ENCODE measurements at places on chromosomes 7 and 10.

- no peak for DNase-seq
These were observed 106.2 kb upstream of the GLCCI1 start for GRCh38 chr7:7862393-7862792.

DNA sequence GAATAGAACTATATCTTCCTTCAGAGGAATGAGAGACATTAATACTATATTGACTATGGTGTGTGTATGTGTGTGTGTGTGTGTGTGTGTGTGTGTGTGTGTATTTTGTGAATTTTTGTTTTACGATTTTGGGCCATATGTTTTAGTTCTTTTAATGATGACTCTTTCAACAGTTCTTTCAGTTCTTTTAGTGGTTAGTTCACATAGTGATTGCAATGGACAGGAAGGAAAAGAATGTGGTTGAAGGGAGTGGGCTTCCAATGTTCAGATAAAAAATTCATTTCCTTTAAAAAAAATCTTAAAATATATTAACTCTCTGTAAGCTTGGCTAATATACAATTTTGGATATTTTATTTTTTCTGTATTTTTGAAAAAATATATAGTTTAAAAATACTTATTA is 315.7 kb upstream of the DGKB start:
- DNase-seq, result no peak

DNA sequence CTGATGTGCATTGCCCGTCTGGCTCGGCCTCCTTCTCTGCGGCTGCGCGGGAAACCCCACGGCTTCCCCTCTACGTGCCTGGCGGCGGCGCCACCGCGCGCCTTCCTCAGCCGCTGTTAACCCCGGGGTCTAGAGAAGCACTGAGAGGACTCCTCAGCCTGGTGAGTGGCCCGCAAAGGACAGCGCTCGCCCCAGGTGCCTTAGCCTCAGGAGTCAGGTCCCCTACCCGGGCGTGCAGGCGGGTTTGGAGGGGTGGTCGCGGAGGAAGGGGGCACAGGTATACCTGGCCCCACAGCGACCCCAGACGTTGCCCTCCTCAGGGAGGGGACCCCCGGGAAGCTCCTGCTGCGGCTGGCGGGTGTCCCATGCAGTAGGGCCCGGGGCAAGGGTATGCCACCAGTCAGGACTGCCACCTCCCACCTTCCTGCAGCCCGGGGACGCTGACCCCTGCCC is 51.0 kb downstream of the ARL5B start:
- no peak for DNase-seq

DNA sequence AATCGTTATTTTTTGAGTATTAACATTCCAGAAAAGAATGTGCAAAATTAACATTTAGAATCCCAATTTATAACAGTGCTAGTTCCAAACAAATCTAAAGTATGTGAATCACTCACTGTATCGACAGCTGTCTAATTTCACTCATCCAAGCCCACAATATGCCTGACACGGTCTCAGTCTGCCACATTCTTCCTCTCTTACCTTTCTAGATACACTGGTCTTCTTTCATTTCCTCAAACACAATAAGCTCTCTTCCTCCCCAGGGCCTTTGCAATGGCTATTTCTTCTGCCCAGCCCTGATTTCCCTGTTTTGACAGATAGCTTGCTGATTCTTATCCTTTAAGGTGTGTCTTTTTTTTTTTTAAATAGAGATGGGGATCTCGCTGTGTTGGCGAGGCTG is 48.8 kb downstream of the UBE2H start:
- DNase-seq, result no peak

DNA sequence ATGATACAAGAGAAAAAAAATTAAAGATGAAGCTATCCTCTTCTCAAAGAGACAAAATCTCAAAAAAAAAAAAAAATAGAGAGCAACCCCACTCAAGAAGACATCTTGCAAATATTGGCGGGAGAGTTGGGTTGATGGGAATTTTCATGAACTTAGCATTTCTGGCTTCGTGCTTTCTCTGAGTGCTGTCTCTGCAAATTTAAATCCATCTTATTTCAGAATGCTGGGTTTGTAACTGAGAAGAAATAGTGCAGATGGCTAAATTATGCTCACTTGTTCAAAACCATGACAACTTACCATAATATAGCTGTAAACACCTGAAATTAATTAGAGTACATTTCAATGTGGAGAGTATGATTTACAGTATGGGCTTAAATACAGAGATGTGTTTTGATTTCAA is 484.8 kb upstream of the CELF2 start:
- DNase-seq, result no peak

GRCh38 chr7:86485827-86486226 is 157.9 kb upstream of the GRM3 start:
- DNase-seq, result no peak

DNA sequence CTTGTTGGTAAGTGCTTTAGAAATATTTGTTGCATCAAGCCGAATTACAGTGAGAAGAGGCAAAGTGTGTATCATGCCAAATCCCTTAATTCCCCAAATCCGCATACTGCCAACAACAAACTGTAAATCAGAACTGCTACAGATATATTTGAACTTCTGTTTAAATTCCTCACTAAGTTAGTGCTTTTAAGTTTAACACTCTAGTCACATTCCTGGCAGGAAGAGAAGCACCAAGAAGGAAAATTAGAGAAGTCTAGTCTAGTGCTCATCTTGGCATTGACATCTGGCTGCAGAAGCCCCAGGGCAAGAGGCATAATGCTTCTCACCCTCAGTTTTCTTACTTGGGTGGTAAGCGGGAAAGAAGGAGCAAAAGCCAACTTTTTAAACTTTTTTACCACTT is 343.5 kb downstream of the GPR37 start:
- DNase-seq, result no peak

- DNase-seq, result no peak
These were observed 936 bp upstream of the REPIN1 start for GRCh38 chr7:150367677-150368095.

GRCh38 chr7:87152897-87153641 is 816 bp downstream of the DMTF1 start:
- DNase-seq, result peak; percentile 18

DNA sequence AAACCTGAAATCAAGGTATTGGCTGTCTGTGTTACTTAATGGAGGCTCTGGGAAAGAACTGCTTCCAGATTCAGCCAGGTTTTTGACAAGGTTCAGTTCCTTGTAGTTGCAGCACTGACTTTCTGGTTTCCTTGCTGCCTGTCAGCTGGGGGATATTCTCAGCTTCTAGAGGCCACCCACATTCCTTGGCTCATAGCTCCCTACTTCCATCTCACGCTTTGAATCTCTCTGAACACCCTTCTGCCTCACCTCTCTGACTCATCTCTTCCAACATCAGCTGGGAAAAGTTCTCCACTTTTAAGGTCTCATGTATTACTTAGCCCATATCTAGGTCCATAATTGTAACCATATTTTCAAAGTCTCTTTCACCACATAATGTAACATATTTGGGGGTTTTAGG is 22.9 kb upstream of the GPR22 start:
- no peak for DNase-seq

GRCh38 chr7:87463982-87464381 is 11.5 kb downstream of the ABCB4 start:
- no peak for DNase-seq

DNA sequence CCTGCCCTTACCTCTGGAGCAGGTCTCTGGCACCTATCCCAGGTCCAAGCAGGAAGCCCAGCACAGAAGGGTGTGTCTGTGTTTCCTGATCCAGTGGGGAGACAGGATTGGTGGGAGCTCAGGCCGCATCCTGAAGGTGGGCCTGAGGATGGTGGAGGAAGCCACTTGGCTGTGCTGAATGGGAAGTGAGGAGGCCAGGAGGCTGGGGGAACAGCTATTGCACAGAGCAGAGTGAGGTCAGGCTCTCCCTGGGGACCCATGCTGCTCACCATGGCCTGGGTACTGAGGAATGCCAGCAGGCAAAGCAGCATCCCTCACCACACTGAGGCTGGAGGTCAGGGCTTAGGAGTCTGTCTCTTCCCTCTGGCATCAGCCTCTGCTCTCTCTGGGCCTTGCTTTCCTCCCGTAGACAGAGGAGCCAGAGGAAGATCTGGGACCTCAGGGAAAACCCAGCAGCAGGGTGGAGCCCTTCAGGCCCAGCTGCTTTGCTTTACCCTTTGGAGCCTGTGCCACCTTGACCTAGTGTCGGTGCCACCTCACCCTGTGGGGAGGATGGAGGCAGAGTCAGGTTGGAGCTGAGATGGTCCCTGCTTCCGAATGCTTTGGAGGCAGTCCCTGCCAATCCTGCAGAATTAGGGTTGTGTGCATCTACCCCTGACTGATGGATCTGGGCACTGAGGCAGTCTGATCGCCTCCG is 39.0 kb downstream of the CDH23 start:
- no peak for DNase-seq

DNA sequence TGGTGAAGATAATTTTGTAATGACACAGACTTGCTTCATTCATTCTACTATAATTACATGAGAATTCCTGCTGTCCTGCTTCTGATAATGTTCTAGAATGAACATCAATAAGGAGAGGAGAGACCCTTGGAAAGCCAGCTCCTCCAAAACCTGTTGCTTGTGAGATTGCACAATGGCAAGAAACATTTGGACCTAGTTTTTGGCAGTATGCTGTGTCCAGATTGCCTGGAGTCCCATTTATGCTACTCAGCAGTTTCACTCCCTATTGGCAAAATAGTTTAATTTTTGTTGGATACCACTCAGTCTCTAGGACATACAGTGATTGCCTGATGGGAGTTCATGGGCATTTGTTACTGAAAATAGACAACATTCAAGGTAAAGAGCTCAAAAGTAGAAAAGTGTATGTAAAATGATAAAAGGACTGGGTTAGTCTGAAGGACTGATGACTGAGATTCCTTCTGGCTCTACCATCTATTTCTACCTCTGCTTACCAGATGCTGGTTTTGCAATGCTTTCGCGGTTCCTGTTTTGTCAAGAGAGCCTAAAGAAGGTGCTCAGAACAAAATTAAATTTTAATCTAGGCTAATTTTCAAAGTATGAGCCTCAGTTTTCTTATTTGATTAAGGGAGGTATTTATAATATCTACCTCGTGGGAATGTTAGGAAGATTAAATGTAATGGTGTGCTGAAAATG is 8.0 kb upstream of the ACTR3B start:
- no peak for DNase-seq

DNA sequence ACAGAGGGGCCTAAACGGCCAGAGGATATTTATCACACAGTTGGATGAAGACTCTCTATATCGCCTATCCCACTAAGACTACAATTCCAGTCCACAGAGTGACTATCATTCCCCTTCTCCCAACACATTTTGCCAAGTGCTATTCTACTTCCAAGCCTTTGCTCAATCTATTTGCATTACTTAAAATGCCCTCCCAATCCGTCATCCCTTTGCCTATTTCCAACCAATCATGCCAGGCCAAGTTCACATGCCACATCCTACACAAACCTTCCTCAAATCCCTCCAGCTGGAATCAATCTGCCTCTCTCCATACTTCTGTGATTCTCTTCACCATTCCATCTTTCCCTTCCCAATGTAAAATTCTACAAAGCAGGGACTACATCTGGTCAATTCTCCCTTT is 38.2 kb downstream of the SMURF1 start:
- no peak for DNase-seq

DNA sequence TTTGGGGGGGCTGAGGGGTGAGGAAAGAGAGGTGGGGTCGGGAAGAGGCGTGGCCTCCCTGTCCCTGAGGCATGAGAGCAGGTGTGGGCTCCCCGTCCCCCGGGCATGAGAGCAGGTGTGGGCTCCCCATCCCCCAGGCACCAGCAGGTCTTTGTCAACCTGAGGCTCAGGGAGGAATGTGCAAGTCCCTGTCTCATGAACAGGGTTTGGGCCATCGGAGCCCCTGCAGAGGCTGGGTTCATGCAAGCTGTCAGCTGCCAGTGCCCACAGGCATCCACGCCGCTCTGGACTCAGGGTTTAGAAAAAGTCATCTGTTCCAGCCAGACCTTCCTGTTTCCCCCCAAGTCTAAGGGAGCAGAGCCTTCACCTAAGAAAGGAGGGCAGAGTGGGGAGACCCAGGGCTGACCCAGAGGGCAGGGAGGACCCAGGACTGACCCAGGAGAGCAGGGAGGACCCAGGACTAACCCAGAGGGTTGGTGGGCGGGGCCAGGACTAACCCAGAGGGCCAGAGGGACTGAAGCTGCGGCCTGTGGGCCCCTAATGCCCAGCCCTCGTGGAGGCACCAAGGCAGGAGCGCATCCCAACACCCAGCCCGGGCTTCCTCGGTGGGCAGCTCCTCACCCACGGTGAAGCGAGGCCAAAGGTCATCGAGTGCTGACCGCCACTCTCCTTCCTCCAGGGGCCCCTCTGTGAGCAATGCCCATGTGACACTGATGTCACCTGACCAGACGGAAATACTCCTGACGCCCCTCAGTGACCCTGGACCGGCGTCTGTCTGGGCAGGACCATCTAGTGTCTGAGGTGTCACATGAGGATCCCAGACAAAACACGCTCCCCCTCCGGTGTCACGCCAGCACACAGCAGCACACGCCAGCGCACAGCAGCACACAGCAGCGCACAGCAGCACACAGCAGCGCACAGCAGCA is 28.9 kb upstream of the GPR146 start:
- DNase-seq, result no peak

GRCh38 chr10:49571388-49571787 is 32.5 kb upstream of the ERCC6 start:
- DNase-seq, result no peak

- DNase-seq, result no peak
These were observed 105.1 kb downstream of the INPP5A start for GRCh38 chr10:132642732-132643008.

GRCh38 chr7:103446049-103446520 is at the start of gene SLC26A5:
SLC26A5 (minus strand) TSS chr7:103446207; CDS start chr7:103421514, 24,693 bp downstream.
- no peak for DNase-seq

- no peak for DNase-seq
These were observed 84.4 kb upstream of the ANLN start for GRCh38 chr7:36305226-36305625.

DNA sequence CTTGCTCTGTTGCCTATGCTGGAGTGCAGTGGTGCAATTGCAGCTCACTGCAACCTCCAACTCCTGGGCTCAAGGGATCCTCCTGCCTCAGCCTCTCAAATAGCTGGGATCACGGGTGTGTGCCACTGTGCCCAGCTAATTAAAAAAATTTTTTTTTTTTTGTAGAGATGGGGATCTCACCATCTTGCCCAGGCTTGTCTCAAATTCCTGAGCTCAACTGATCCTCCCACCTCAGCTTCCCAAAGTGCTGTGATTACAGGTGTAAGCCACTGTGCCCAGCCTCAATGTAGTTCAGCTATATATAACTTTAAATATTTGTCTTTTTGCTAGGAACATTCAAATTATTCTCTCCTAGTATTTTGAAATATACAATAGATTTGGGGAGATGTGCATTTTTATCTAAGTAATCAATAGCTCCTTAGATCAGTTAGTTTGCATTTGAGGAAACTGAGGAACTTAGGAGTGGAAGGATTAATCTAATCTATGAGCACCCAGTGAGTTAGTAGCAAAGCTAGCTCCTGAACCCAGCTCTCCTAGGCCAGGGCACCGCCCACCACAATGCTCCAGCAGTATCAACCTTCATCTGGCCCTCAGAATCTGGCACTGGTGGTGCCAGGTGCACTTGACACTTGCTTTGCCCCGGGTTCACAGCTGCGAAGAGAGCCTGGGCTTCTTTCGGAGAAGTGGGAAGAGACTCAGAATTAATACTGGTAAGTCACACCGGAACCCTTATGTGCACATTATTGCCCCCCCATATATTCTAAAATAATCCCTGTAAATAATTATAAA is 5.9 kb upstream of the LRMDA start:
- DNase-seq, result no peak

GRCh38 chr10:27364028-27364427 is 123.4 kb upstream of the ACBD5 start:
- DNase-seq, result no peak

GRCh38 chr10:13351340-13351915 is 3.3 kb upstream of the SEPHS1 start:
- DNase-seq, result no peak

- DNase-seq, result no peak
These were observed 1.3 kb upstream of the PPIF start for GRCh38 chr10:79346012-79346340.

- no peak for DNase-seq
These were observed 1193.4 kb downstream of the SORCS3 start for GRCh38 chr10:105834261-105835059.

Measured in stimulated activated CD4-positive, alpha-beta T cell treated with anti-CD3 and anti-CD28 coated beads, Interleukin-1b, Interleukin-23, amount 100 ng/mL, for 48 hours (primary cell).